ENCODE measurements at places on chromosomes 3 and 15.

GRCh38 chr15:80635953-80636352 lies 59.2 kb upstream of the ABHD17C start:
- no peak for DNase-seq

DNA sequence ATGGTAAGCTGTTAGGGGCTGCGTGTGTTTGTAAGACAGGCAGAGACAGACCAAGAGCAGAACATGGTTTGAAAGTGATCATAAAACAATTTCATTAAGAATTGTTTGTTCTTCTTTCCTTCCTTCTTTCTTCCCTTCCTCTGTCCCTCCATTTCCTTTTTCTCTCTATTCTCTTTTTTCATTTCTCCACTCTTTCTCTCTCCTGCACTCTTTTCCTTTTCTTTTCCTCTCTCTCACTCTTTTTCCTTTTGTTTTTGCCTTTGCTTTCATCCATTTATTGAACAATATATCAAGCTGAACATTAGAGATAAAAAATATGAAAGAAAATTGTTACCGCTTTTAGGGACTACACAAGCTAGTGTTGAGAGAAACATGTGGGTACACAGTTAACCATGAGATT lies 62.2 kb upstream of the GOLIM4 start:
- no peak for DNase-seq

DNA sequence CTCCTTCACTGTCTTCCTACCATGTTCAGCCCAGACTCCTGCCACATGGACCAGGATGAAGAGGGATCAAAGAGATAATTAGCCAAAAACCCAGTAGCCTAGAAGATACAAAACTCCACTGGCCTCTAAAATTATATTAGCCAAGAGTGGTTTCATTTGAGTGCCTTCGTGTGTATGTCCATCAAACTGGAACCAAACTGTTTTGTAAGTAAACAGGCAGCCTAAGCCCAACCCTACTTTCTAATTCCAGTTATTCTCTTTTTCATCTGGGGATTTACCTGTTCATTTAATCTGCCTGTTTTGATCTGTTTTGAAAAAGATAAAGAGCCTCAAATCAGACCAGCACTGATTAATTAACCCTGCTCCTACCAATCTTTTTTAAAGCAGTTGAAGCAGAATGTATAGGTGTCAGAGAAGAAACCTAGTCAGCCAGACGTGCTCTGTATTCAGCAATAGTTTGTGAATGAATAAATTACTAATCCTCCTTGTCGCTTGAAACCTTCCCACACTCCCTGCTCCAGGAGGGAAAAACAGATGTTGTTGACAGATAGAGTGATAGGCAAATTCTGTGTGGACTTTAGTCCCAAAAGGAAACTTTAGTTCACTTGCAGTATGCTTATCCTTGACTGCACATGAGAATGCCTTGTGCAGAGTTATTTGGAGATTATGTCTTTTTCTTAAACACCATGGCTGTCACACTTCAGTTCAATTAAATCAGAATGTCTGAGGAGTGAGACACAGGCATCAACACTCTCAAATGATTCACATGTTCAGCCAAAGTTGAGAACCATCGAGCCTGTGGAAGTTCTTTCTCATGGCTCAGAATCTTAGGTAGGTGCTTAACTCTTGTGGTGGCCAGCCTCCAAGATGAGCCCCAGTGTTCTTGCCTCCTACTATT lies 55.5 kb upstream of the ZBED2 start:
- DNase-seq, result no peak

DNA sequence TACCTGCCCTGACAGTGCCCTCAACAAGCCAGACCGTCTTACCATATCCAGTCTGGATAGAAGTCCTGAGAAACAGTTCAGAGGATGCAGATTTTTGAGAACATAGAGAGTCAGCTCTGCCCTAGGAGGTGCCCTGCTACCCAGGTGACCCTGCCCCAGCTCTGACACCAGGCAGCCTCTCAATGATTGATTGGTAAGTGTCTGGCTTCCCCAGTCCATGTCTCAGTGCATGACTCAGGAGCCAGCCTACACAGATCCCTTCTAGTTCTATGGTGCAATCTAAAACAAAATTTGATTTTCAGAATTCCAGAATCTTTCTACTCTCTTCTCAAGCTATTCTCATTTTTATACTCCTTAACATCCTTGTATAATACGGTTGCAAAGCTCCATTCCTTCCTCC lies 292.1 kb downstream of the VPS13C start:
- no peak for DNase-seq
